ENCODE measurements at places on chromosomes 6 and 20. TPM values are rescaled to one million over a fixed set of nuclear protein-coding genes. Genes with fewer than 3 reads are reported as not detected.

DNA sequence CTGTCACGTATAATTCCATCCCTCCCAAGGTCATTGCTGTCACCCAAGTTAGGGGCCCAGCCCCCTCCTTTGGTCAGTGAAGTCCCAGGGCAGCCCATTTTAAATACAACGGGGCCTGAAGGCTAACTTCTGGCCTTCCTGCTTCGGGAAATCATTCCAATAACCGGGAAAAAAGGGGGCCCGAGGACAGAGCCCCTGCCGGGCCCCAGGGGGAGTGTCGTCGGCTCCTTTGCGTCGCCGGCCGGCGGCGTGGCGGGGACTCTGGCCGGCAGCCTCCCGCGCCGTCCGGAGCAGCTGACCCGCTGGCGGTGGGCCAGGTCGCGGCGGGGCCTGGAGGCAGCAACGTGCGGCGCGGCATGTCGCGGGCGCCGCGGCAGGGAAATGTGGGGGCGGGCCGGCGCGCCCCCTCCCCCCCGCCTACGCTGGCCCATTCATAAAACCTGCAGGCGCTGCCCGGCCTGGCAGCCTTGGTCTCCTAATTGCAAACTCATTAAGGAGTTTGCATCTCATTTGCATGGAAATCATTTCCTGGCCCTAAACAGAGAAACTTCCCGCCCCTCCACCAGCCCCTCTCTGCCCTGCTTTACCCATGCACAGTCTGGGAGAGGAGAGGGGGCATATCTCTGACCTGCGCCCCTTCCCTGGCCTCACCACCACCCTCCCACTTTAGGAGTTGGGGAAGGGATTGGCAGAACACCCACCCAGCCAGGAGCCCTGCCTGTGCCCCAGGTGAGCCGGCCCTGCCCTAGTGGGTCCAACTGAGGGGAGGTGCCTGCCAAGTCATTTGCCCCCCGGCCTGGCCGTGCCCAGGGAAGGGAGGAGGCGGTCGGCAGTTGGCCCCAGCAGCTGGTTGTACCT lies 50.7 kb downstream of the MRPL14 start:
- H3K4me3 ChIP-seq = no peak overlapping the region
- peak; percentile 61 for DNase-seq
- no peaks in the 10 kb centered on the region for H3K36me3 ChIP-seq
- peaks cover 9% of the 10 kb centered on the region for H3K27me3 ChIP-seq

DNA sequence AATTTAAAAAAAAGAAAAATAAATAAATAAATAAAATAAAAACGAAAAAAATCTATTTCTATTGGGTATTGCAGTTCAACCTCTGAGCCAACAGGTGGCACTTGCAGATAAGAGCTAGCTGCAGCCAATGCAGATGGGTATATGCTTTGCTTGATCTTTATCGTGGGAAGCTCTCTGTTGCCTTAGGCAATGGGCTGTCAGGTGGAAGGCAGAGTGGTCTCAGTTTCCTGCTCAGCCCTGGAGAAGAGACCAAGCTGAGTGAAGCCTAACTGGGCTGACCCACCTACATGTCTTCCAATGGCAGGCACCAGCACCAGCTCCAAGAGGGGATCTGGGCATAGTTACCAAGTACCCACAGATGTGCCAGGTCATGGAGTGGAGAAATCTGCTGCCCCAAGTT lies 95.0 kb downstream of the AK9 start:
- H3K4me1 ChIP-seq = no peaks in the 10 kb centered on the region
- H3K4me3 ChIP-seq = no peak overlapping the region
- no peaks in the 10 kb centered on the region for H3K27me3 ChIP-seq
- peaks cover 5% of the 10 kb centered on the region for H3K36me3 ChIP-seq

Gene MUC22
- total RNA-seq = not detected

- no peak overlapping the region for H3K4me3 ChIP-seq
- H3K27me3 ChIP-seq = no peaks in the 10 kb centered on the region
- DNase-seq = no peak
- no peaks in the 10 kb centered on the region for H3K36me3 ChIP-seq
- peaks cover 2% of the 10 kb centered on the region for H3K4me1 ChIP-seq
These were observed 94.1 kb downstream of the MAN1A1 start for GRCh38 chr6:119255492-119255891.

- H3K27ac ChIP-seq = no peak overlapping the region
- DNase-seq = no peak
- H3K4me3 ChIP-seq = no peak overlapping the region
- H3K36me3 ChIP-seq = no peaks in the 10 kb centered on the region
- H3K27me3 ChIP-seq = no peaks in the 10 kb centered on the region
These were observed 120.1 kb upstream of the SHLD1 start for GRCh38 chr20:5630071-5630470.

Gene BFSP1
- total RNA-seq = 0.69 TPM

Gene HCK
- total RNA-seq = 0.78 TPM

- peaks cover 27% of the 10 kb centered on the region for H3K4me1 ChIP-seq
- H3K27me3 ChIP-seq = peaks cover 10% of the 10 kb centered on the region
- peak overlapping the region; percentile 88 for H3K4me3 ChIP-seq
- no peak overlapping the region for H3K27ac ChIP-seq
- H3K36me3 ChIP-seq = peaks cover 17% of the 10 kb centered on the region
These were observed 31.8 kb downstream of the PHACTR1 start for GRCh38 chr6:12748411-12748810.

Gene NTSR1
- 4.0 TPM for total RNA-seq

GRCh38 chr20:24507182-24507853 lies 37.9 kb downstream of the SYNDIG1 start:
- no peak overlapping the region for H3K27ac ChIP-seq
- H3K4me1 ChIP-seq = peaks cover 15% of the 10 kb centered on the region
- DNase-seq = no peak

DNA sequence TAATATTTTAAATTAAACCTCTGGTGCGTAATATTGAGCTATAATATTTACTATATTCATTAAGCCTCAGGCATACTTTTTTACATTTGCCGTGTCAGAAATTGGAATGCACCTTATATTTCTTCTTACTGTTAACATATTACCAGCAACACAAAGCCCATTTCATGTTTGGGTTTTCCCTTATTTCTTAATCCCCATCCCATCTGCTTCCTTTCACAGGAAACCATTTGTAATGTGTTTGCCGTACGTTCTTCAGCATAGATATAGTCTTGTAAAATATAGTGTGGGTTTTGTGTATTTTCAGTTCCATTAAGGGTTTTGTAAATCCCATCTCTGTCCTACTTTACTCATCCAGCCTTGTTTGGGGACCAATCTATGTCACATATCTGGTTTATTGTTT lies 6.5 kb downstream of the EYS start:
- H3K27ac ChIP-seq = no peak overlapping the region
- DNase-seq = no peak
- peaks cover 27% of the 10 kb centered on the region for H3K4me1 ChIP-seq
- H3K36me3 ChIP-seq = no peaks in the 10 kb centered on the region
- peaks cover 2% of the 10 kb centered on the region for H3K27me3 ChIP-seq

- DNase-seq = no peak
- no peak overlapping the region for H3K4me3 ChIP-seq
- peaks cover 10% of the 10 kb centered on the region for H3K36me3 ChIP-seq
- H3K4me1 ChIP-seq = no peaks in the 10 kb centered on the region
- H3K27me3 ChIP-seq = peaks cover 5% of the 10 kb centered on the region
- H3K27ac ChIP-seq = no peak overlapping the region
These were observed 87.9 kb downstream of the LRFN2 start for GRCh38 chr6:40499215-40499614.

Gene FOXS1
- not detected for total RNA-seq

DNA sequence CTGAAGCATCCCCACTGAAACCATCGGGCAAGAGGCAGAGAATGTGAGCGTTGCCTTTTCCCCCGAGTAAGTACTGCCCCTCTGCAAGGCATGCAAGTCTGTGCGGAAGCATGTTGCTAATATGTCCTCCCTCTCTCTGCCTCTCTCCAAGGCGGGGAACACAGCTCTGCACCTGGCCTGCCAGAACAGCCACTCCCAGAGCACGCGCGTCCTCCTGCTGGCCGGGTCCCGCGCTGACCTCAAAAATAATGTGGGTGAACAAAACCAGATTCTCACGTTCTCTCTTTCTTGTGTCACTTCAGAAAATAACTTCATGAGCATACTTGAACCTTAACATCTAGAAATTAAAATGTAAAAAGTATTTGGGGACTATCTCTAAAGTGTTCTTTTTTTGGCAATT lies 26.4 kb downstream of the LYRM2 start:
- H3K27ac ChIP-seq = no peak overlapping the region
- H3K36me3 ChIP-seq = no peaks in the 10 kb centered on the region
- H3K4me1 ChIP-seq = no peaks in the 10 kb centered on the region

DNA sequence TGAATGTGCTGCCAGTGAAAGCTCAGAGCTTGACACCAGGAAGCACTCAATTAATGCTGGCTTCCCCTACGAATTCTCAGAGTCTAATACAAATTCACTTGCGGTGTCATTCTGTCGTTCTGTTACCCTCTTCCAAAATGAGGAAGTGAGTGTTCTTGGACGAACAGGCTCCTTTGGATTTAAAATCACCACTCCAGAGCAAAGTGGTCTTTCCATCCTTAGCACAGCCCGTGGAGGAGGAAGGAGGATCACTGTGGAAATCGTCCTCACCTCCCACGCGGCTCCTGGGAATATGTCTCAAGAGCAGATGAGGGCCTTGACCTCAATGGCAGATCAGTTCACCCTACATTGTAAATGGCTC lies 41.7 kb downstream of the RIOK1 start:
- no peak overlapping the region for H3K27ac ChIP-seq
- no peak overlapping the region for H3K4me3 ChIP-seq
- peaks cover 6% of the 10 kb centered on the region for H3K36me3 ChIP-seq
- no peaks in the 10 kb centered on the region for H3K27me3 ChIP-seq

- no peaks in the 10 kb centered on the region for H3K36me3 ChIP-seq
- no peaks in the 10 kb centered on the region for H3K27me3 ChIP-seq
- no peak for DNase-seq
- no peaks in the 10 kb centered on the region for H3K4me1 ChIP-seq
- no peak overlapping the region for H3K4me3 ChIP-seq
- no peak overlapping the region for H3K27ac ChIP-seq
These were observed 6.0 kb upstream of the RIPPLY2 start for GRCh38 chr6:83847179-83847578.

Gene GJA10
- not detected for total RNA-seq

GRCh38 chr6:138824482-138825144 lies 28.7 kb downstream of the ECT2L start:
- H3K27ac ChIP-seq = no peak overlapping the region
- H3K27me3 ChIP-seq = no peaks in the 10 kb centered on the region
- no peak overlapping the region for H3K4me3 ChIP-seq
- DNase-seq = no peak

DNA sequence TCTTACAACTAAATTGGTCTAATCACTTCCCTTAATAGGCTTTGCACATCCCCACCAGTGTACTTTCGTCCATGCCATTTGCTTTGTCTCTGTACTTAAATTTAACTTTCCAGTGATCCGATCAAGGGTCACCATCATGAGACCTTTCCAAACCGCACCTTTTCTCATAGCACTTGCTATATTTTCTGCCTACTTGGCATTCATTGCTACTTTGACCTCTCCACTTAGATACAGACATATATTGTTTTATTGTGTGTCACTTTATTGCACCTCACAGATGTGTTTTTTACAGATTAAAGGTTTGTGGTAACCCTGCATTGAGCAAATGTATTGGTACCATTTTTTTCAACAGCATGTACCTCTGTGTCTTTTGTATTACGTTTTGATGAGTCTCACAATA lies 14.8 kb downstream of the SUMO4 start:
- DNase-seq = no peak
- H3K27me3 ChIP-seq = peaks cover 2% of the 10 kb centered on the region
- H3K27ac ChIP-seq = no peak overlapping the region
- peaks cover 8% of the 10 kb centered on the region for H3K36me3 ChIP-seq
- no peaks in the 10 kb centered on the region for H3K4me1 ChIP-seq

DNA sequence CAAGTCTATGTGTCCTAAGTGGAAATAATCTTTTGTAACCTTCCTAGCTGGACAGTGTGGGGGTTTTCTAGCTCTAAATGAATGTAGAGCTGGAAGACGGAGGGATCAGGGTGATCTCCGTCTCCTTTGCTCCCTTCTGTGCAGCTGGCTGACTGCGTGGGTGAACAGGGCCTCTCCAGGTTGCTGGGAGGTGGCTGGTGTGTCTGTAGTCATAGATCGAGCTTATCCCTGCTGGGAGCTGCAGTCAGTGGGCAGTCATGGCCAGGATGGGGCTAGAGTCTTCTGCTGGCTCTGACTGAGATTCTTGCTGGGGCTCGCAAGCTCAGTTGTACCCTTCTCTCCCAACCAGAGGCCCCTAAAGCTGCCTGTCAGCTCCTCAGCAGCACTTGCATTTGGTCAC lies 6.4 kb downstream of the SEC23B start:
- H3K36me3 ChIP-seq = no peaks in the 10 kb centered on the region
- peaks cover under 1% of the 10 kb centered on the region for H3K4me1 ChIP-seq
- no peak overlapping the region for H3K27ac ChIP-seq

- H3K27me3 ChIP-seq = peaks cover 3% of the 10 kb centered on the region
- H3K4me1 ChIP-seq = peaks cover 4% of the 10 kb centered on the region
- no peaks in the 10 kb centered on the region for H3K36me3 ChIP-seq
- H3K4me3 ChIP-seq = no peak overlapping the region
These were observed 27.8 kb upstream of the GFRAL start for GRCh38 chr6:55299286-55299985.

Gene CLPSL1
- total RNA-seq = not detected

DNA sequence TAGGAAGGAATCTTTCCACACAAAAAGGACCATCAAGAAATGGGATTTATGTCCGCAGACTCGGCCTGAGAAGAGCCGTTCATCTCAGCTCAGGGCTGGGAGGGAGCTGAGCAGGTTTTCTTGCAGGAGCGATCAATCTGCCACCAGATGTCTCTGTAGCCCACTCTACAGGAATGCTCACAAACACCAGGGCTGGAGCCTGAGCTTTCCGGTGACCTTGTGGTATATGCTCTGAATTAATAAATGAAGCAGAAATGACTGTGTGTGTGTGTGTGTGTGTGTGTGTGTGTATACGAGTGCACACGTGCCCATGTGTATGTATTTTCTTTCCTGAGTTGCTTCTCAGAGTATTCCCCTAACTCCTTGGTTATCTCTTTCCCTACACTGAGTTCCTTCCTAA lies 12.0 kb downstream of the CD83 start:
- peak; percentile 48 for DNase-seq
- H3K36me3 ChIP-seq = no peaks in the 10 kb centered on the region
- no peak overlapping the region for H3K4me3 ChIP-seq
- H3K27ac ChIP-seq = no peak overlapping the region
- H3K27me3 ChIP-seq = peaks cover 3% of the 10 kb centered on the region
- H3K4me1 ChIP-seq = peaks cover 14% of the 10 kb centered on the region

DNA sequence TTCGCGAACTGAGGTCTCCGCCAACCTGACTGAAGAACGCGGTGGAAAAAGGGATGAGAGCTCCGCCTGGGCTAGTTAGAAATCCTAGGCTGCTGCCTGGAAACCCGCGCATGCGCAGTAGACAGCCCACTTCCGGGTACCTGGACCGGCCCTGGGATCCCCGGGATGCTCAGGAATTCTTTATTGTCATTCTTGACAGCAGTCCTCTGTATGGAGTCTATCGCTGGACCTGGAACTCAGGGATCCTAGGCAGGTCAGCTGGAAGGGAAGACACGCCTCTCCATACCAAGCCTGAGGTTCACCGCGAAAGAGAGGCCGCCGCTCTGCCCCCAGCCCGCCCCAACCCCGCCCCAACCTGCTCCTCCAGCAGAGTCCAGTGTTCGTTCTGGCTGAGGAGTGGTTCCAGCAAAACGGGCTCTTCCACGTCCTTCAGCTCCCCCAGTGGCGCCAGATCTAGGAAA lies 1379.2 kb upstream of the DEFB115 start:
- DNase-seq = no peak
- peaks cover 24% of the 10 kb centered on the region for H3K36me3 ChIP-seq
- no peak overlapping the region for H3K4me3 ChIP-seq
- no peaks in the 10 kb centered on the region for H3K4me1 ChIP-seq

- H3K27ac ChIP-seq = no peak overlapping the region
- no peaks in the 10 kb centered on the region for H3K27me3 ChIP-seq
- H3K4me1 ChIP-seq = no peaks in the 10 kb centered on the region
- no peak for DNase-seq
- H3K4me3 ChIP-seq = no peak overlapping the region
These were observed 176.9 kb upstream of the CITED2 start for GRCh38 chr6:139551376-139551775.
